Ureter (tissue), 1 donor: ENCODE measurements at places on chromosomes 1 and 21.

DNA sequence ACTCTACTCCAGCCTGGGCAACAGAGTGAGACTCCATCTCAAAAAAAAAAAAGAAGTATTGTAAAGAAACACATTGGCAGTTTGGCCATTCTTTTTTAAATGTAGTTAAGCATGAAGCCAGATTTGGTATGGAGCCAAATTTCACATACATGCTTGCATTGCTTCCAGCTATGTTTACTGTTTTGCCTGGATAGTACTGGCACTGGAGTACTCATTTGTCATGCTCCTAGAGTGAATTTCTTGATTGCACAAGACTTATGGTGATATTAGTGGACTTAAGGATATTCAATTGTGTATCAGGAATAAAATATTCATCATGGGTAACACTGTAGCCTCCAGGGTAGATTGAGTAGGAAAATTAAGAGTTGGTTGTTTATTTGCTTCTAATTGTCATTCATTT lies 24.5 kb upstream of the SLC9A1 start:
- DNase-seq, result no peak

- DNase-seq, result no peak
These were observed 125.8 kb downstream of the RRAGC start for GRCh38 chr1:38733761-38734160.

GRCh38 chr1:39115271-39116110 lies 89.0 kb upstream of the MACF1 start:
- DNase-seq, result no peak

DNA sequence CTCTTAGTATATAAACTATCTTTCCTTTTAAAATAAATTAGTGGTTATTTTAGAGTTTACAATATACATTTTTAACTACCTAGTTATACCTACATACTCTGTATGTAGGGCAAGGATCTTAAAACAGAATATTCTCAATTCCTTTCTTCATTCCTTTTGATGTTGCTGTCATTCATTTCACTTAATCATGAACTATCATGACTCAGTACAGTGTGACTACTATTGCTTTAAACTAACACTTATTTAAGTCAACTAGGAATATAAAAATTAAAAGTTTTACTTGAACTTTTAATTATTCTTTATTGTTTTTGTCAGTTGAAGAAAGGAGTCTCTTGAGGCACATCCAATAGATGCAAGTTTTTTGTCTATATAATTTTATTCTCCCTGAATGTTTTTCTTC lies 726.4 kb downstream of the BRINP3 start:
- no peak for DNase-seq

DNA sequence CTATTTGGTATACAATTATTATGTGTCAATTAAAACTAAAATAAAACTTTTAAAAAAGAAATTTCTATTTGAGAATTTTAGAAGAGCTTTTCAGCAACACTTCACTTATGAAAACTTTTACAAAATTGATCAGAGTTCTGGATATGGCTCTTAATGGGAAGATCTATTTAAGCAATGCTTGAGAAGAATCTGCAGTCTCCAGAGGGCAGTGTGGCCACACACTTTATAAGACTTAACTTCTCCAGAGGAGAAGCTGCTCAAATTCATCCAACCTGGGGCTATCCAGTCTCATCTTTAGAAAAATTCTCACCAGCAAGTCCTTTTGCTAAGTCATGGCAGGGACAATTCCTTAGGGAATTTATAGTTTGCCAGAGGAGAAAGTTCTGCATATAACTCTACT lies 25.2 kb upstream of the AGO1 start:
- DNase-seq, result no peak

- DNase-seq, result no peak
These were observed 22.5 kb downstream of the ZSCAN20 start for GRCh38 chr1:33494929-33495328.

DNA sequence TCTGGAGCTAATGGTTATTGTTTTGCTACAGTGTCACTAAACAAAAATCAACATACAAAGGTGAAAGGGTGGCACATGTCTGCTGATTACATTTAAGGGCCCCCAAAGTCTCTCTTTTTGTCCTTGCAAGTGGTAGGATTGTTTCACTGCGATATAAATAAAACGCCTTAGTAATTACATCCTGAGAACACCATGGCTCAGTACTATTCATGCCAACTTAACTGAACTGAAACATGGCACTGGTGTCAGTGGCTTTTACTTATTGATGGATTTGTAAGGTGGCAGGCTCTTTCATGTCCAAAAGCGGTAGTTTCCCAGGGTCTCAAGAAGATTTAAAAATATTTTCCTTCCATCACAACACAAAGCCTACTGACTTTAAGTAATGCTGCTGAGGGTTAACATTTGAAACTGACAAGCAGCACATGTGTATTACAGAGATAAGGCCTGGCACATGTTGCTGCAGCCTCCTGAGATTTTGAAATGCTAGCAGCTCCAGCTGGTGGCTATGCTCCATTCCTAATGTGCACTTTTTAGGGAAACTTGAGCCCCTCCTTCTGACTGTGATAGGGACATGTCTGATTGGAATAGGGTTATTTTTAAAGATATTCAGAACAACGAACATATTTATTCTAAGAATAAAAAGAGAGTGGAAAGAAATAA lies 86.8 kb downstream of the ATP1B1 start:
- DNase-seq, result no peak

DNA sequence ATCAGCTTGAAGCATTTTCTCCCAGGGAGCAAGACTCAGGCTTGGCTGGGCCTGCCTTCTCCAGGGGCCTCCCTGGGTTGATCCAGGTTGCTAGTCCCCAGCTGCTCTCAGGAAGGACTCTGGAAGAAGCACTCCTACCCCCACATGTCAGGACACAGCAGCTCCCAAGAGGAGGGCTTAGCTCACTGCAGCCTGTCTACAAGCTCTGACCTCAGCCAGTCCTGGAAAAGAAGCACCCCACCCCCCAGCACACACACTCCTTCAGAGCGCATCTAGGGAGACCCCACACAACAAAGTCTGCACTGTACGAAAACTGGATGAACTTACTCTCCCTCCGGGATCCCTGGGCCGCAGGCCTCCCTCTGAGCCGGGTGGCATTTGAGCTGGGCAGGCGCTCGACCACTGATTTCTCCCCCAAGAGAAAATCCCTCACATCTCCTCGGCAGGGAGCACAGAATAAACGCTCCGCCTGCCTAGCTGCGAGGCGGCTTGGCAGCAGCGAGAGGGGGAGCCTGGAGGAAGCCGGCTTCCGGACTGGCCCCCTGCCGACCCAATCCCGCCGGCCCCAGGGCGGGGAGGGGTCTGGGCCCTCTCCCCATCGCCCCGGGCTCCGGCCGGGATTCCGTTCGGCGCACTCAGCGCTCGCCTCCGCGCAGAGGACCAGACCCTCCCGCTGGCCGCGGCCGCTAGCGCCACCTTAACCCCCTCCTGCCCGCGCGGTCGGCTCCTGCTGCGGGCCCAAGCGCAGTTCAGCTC lies at the start of gene KCNA2:
Gene KCNA2 (minus strand): TSS at position 458 of the 756 bp plus-strand sequence. CDS start 1,576 bp downstream, outside the sequence.
- DNase-seq, result no peak

GRCh38 chr1:42333662-42334239 lies 1.3 kb downstream of the FOXJ3 start:
- DNase-seq, result no peak
